ENCODE measurements at places on chromosomes 5 and 9.

GRCh38 chr5:39256477-39257235 is 37.3 kb upstream of the FYB1 start:
- DNase-seq: peak; percentile 95

- no peak for DNase-seq
These were observed 811 bp upstream of the ARRDC3 start for GRCh38 chr5:91383956-91384300.

DNA sequence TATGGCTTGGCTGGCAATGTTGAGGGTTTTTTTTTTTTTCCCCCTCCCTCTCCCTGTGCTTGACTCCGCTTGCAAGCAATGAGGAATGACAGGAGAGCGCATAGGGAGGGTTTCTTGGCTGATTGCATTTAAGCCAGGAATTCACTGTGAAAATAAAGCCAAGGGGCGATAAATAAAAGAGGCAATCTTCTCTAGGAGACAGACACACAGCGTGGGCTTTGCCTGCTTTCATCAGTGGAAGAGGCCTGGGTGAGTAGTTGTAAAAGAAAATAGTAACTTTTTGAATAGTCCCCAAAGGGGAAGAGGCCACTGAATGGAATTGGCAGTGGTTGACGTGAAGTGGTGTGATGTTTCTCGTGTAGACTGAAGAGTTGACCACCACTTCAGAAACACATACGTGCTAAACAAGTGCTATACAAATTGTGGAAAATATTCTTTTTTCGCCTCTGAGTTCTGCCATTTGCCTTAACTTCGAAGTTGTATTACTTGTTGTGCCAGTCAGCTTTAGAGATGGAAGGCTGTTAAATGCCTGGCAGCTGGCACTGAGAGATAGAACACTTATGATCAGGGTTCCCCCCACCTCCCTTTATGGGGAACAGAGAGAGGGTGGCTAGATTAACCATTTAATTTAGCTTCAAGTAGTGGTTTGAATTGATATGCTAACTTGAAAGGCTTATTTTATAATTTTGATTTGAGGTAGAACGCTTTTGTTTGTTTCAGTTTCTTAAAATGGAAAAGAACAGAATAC is 3.0 kb downstream of the ZSWIM6 start:
- no peak for DNase-seq

GRCh38 chr5:176628406-176629228 is 1.7 kb downstream of the SNCB start:
- no peak for DNase-seq

- DNase-seq: no peak
These were observed 56.7 kb upstream of the ECM2 start for GRCh38 chr9:92592537-92592936.

GRCh38 chr9:127437497-127438264 is 13.5 kb downstream of the ZNF79 start:
- DNase-seq: no peak

DNA sequence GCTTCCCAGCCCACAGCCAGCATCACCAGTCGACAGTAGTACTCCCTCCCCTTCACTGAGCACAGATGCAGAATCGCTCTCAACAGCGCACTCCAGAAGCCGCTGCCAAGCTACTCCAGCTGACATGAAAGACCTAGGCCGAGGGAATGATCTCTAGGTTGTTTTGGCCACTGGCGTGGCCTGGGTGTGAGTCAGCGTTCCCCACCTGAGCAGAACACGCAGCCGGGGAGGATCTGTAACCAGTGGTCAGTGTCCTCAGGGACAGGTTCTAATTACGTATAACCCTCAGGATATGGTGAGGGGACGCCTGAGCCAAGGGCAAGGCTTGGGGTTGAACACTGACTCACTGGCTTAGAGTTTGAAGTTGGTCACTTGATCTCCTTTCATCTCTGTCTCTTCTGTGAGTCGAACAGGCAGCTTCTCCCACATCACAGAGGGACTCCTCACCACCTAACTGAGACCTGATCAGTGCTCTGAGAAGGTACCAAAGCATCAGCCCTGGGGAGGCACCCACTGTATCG is 76.9 kb upstream of the IL17B start:
- DNase-seq: no peak
